Astrocyte of the cerebellum (primary cell): ENCODE measurements at places on chromosomes 1 and 21.

DNA sequence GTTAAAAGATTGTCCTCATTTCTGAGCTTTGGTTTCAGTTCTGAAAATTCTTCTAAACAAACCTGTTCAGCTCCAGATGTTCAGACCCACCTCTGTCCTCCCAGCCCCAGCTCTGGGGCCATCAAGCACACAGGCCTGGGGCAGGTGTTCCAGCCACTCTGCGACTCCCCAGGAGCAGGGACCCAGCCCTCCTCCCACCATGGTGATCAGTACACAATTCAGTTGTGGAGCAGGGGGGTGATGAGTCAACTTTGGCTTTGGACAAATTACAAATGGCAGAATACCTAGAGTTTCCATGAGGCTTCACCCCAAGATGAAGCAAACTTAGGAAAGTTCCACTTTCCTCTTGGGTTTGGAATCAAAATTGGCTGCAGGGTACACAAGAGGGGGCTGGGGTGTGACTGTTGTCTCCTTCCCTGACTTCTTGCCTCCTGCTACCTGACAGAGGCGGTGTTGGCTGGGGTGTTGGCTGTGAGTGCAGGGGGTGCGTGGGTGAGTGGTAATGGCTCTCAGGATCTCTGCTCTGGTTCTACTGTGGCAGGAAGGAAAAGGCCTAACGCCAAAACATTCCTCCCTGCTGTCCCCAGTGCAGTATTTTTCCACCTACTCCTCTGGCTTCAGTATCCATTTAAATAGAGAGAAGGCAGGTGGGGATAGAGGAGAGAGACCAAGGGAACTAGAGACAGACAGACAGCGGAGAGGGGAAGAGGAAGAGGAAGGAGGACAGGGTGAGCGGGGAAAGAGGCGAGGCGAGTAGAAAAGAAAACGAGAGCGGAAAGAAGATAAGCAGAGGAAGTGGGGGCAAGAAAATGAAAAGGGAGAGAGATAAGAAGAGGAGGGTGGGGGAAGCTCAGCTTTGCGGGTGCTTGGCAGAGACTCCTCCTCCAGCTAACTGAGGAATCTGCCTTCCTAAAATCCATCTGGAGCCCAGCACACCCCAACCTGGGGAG lies 20.6 kb upstream of the LRRN2 start:
- no peak for DNase-seq

- no peak for DNase-seq
Measured at GRCh38 chr1:117275055-117275454, 64.3 kb upstream of the VTCN1 start.

DNA sequence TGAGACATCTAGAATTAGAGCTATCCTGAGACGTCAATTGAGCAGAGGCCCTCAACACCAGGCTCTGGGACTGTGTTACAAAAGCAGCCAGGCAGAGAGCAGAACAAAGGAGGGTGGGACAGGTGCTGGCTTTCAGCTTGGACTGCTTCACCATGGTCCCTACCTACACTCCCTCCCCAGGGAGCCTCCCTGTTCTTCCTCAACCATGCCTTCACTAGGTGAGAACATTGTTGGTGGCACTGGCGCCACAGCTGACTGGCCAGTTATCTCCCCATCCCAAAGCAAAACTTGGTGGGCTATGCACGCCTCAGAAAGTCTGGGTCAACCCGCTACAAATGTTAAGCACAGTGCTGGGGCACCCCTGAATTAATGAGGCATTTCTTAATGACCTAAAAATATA lies 87.8 kb downstream of the NMNAT2 start:
- DNase-seq, result no peak

- DNase-seq, result no peak
Measured at GRCh38 chr21:26470351-26471098, 102.6 kb downstream of the CYYR1 start.

DNA sequence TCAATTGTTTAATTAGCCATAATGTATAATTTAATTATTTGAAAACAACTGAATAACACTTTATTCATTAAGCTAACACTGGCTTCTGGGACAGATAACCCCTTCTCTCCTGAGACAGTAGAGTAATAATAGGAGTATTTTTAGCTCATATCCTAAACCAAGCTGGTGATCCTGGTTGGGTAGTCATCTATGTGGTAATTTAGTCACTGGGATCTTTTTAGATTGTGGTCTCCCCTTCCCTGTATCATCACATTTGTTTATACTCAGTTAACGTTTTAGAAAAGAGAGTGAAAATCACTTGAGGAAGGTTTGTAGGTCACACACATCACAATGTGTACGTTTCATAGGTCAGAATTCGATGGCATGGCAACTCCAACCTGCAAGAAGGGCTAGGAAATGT lies 1356.6 kb upstream of the ADGRL2 start:
- no peak for DNase-seq

DNA sequence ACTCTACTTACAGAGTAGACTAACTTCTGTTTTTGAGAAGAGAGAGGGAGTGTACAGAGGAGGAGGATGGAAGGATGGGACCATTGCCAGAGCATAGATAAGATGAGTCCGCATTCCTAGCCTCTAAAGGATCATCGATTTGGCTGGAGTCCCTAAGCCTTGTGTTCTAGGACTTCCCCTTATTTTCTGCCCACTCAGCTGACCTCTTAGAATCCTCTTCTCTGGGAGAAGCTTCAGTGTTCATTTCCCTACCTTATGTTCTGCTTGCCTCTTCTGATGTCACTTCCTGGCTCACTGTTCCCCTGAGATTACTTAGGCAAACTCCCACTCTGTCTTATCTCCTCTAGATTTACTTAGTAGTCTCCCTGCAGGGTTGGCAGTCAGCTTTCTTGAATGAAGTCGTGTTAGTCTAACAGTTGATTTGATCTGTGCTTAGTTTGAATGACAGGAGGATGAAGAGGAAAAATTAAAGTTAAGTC lies 156.7 kb downstream of the SYT2 start:
- no peak for DNase-seq

DNA sequence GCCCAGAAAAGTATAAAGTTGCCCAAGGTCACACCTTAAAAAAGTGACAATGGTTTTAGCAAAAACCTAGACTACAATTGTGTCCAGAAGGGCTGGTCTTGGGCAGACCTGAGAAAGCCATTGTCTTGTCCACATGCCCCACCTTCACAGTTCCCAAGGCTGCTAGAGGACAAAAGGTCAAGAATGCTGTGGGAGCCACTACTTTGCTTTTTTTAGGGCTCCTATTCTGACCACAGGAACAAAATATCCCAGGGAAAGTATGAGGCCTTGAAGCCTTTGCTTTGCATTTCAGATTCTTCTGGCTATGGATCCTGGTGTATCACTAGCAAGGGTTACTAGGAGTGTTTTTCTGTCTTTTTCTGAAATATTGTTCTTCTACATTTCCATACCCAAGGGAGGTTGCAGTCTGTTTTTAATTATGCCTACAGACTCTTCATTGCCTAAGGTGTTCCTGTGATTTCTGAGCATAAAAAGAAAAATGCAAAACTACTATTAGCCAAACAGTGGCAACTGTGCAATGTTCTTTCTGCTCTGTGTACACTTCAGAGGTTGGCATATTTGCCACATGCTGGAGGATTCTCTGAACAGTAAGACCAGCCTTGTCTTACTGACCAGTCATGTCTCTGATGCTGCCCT lies 10.7 kb downstream of the C1orf162 start:
- DNase-seq, result no peak

- no peak for DNase-seq
Measured at GRCh38 chr1:39832294-39832693, 43.6 kb upstream of the BMP8B start.

DNA sequence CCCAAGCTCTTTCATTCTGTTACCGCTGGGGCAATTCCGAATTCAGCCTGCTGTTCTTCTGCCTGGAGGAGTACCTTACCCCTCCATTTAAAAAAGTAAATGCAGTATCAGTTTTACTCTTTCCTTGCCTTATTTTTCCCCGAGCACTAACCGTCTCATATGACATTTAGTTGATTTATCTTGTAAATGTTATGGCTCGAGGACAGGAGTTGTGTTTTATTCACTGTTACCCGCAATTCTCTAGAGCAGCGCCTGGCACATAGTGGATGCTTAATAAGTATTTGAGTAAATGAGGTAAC lies 425 bp upstream of the TADA1 start:
- no peak for DNase-seq

DNA sequence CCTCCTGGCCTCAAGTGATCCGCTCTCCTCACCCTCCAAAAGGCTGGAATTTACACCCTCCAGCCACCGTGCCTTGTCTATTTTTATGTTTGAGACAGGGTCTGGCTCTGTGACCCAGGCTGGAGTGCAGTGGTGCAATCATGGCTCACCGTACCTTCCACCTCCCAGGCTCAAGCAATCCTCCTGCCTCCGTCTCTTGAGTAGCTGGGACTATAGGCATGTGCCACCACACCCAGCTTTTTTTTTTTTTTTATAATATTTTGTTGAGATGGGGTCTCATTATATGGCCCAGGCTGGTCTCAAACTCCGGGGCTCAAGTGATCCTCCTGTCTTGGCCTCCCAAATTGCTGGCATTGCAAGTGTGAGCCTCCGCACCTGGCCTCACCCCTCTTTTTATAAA lies 38.8 kb downstream of the TRPM2 start:
- DNase-seq, result no peak

- no peak for DNase-seq
Measured at GRCh38 chr1:232965124-232965911, 14.9 kb downstream of the NTPCR start.

GRCh38 chr1:145720878-145721671 lies 1.8 kb downstream of the CD160 start:
- no peak for DNase-seq

DNA sequence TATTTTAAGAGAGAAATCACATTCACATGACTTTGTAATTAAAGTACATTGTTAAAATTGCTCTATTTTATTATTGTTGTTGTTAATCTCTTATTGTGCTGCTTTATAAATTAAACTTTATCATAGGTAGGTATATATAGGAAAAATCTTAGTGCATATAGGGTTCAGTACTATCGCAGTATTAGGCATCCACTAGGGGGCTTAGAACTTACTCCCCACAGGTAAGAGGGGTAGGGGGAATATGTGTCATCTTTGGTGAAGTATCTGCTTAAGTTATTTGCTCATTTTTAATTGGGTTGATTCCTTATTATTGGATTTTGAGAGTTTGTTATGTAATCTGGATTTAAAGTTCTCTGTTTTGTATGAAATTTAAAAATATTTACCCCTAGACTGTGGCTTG lies 385.2 kb downstream of the DUSP10 start:
- no peak for DNase-seq

DNA sequence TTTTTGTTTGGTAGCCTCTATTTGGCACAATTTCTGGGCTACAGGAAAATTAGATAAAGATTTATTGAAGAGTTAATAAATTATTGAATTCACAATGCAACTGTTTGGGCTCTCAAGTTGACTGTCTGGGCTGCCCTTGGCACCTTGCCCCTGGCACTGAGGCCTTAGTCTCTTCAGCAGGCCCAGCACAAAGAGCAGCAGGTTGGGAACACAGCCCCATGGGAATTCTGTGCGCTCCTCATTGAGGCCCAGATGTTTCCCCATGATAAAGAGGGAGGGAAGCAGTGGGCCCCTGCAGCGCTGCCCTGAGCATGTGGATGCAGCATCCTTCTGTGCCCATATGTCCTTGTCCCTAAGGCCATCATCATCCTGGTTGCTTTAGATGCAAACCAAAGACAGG lies 2.9 kb downstream of the CRNN start:
- no peak for DNase-seq

- peak; percentile 43 for DNase-seq
Measured at GRCh38 chr1:1019122-1019999, 559 bp upstream of the AGRN start.

DNA sequence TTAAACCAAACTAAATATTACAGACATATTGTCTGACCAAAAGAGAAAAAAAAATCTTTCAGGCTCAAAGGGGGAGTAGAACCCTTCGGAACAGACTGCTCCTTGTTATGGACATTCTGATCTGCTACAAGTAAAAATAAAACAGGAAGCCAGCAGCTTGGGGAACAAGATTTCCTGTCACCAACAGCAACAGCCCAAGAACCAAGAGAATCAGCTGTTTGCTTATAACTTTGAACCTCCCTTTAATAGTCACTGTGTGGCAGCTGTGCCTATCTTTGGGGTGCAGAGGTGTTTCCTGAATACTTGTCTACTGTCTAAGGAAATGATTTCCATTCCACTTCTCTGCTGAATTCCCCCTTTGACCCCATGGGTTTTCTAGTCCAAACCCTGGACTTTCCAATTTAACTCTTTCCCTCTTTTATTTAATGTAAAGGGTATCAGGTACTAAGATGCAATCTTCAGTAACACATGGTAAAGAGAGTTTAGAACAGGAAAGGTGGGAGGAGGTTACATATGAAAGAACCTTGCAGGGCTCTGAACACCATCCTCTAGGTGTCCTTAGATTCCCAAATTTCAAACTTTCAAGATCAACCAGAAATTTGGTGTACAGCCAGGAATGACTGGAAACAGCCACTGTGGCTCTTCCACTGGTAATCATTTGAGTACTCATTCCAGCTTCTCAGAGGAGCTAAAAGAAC lies 38.6 kb downstream of the GPR3 start:
- peak; percentile 44 for DNase-seq

GRCh38 chr1:26932531-26932930 lies 11.0 kb downstream of the NUDC start:
- no peak for DNase-seq

DNA sequence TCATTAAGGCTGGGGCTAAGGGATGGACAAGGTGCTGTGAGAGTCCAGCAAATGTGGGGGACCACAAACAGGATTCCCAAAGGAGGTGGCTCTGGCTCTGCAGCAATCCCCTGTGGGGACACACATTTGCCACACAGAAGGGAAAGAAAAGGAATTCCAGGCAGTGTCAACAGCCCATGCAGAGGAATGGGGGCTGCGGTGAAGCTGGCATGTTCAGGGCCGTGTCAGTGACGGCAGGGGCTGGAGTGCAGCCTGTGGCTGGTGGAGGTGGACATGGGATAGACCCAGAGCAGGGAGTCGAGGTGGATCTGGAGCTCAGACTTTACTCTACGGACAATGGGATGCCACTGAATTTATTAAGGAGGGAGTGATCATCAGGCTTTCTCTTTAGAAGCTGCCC lies 183.2 kb downstream of the TRABD2B start:
- no peak for DNase-seq

DNA sequence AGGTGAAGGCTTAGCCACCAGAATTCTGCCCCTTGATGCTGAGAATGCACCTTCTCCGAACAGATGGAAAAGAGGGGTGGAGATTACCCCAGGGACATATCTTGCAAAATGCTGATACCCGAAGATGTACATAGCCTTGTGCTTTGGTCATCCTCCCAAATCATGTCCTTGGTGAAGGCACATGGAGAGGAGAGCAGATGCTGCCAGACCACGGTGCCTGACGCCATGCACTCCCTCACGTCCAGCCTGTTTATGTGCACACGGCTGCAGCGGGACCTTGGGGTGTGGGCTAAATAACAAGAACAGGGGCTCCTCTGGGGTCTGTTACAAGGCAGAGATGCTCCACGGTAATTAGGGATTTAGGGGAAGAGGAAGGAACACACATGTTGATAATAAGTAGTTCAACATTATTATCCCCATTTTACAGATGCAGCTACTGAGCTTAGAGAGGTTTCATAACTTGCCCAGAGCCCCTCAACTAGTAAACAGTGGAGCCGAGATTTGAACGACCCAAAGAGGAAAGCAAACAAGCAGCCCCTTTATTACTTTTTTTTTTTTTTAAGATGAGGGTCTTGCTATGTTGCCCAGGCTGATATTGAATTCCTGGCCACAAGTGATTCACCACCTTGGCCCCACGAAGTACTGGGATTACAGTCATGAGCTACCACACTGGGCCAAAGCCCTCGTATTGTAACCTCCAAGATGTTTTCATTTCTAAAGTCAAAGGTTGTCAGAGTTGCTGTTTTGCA lies 12.9 kb downstream of the EPHX1 start:
- no peak for DNase-seq
